Foreskin melanocyte (primary cell): ENCODE measurements at places on chromosomes 2 and 18.

DNA sequence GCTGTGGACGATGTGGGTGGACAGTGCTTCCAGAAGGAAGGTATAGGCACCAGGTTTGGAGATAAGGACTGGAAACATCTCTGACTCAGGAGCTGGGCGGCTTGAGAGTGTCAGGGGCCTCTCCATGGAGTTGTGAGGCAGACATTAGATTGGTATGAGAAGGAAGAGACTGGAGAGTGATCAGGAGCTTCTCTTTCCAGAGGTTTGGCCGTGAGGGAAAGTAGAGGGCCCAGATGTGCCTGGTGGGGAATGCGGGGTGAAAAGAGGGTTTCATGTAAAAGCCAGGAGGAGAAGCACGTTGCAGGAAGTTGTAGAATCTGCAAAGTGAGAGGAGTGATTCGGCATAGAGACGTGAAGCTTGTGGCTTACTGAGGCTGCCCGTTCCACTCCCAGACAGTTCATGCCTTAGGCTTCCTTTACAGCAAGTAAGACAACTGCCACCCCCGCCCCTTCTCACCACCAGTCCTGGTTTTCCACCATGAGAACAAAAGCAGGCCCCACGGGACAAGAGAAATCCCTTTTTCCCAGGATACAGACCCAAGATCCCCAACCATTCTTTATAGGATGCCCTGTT lies 166.3 kb upstream of the HDAC4 start:
- no peak for DNase-seq

DNA sequence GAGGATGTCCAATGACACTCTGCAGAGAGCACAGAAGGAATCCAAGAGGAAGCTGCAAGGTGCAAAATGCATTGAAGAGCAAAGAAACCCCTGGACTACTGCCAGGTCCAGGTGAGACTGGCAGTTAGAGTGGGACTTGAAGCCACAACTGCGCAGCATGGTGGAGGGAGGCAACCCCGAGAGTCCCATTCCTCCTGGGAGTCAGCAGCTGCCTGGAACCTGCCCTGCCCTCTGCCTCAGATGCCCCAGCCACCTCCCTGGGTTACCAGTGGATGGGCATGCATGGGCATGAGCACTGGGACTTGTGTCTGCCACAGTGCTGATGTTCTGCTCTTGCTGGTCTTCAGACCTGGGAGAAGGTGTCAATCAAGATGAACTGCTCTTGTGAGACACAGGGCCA lies 43.2 kb downstream of the ANKMY1 start:
- DNase-seq = no peak

GRCh38 chr18:6509417-6509816 lies 94.7 kb upstream of the L3MBTL4 start:
- DNase-seq = no peak

GRCh38 chr2:40373111-40373510 lies 78.8 kb downstream of the SLC8A1 start:
- DNase-seq = no peak
